ENCODE measurements at places on chromosomes 5 and 9.

- no peak overlapping the region for H3K4me3 ChIP-seq
- no peaks in the 10 kb centered on the region for H3K27me3 ChIP-seq
- no peak for DNase-seq
These were observed 298.8 kb downstream of the RASEF start for GRCh38 chr9:82764061-82764668.

- no peak overlapping the region for H3K4me3 ChIP-seq
- no peak for DNase-seq
- no peaks in the 10 kb centered on the region for H3K36me3 ChIP-seq
- no peaks in the 10 kb centered on the region for H3K4me1 ChIP-seq
- H3K27ac ChIP-seq, result no peak overlapping the region
- H3K27me3 ChIP-seq, result no peaks in the 10 kb centered on the region
These were observed 340.8 kb downstream of the HCN1 start for GRCh38 chr5:45355189-45355992.

DNA sequence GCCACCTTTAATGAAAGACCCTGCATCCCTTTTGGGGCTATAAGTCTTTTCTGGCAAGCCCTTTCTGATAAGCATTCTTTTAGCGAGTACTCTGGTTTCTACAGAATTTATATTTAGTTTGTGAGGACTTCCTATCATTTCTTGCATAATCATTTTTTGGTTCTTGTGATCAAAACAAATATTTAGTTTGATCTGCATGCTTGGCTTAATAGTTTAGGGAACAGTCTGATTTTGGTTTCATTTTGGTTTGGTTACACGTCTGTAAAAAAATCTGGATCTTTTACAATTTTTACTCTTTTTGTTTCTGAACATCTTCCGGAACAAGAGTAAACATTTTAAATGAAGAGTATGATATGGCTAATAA, 1074.4 kb downstream of the CDH9 start:
- no peaks in the 10 kb centered on the region for H3K4me1 ChIP-seq
- H3K27ac ChIP-seq, result no peak overlapping the region
- no peaks in the 10 kb centered on the region for H3K36me3 ChIP-seq
- no peaks in the 10 kb centered on the region for H3K27me3 ChIP-seq
- no peak for DNase-seq

DNA sequence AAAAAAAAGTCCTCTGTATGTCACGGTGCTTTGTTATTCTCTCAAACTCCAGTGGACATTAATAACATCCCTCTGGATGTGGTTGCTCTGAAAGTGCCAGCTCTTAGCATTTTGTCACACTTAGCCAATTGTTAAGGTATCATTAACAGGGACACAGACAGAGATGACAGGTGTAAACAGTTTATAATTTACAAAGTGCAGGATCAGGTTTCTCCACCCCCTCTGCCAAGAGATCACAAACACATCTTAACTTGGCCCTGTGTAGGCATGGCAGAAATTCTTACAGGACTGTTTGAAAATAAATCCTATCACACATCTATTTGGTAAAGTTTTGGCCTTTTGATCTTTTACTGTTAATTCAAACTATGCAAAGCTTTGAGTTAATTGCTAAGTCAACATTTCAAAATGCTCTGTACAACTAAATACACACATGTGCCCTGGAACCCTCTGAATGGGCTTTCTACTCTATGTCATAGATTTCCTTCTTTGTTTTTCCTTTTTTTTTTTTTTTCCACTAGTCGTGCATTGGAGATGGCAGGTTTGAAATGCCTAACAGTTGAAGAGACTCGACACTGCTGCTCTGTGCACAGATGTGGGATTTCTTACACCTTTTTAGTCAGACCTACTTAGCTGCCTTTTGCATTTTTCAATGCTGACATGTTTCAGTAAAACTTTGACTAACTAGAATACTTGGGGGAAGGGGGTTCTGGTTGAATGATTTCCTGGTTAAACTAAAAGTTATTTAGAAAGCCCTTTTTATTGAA, 41.7 kb downstream of the SEMA6A start:
- no peaks in the 10 kb centered on the region for H3K27me3 ChIP-seq
- H3K36me3 ChIP-seq, result no peaks in the 10 kb centered on the region
- no peak for DNase-seq

DNA sequence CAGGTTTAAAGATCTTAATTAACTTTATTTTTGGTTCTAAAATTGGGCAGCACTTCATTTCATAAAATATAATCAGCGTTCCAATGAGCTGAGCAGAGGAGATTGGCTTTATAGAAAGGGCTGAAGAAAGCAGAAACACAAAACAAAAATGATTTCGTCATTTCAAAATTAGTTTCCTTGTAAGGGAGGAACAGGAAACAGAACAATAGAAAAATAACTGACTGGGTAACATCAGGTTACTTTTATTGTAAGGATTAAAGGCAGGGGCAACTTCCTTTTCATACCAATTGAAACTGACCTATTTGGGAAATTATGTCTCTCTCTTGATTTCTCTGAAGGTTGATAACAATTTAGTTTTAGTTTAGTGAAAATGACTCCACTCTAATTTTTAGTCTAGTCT, 157.1 kb downstream of the ATP10B start:
- H3K27ac ChIP-seq, result peak overlapping the region; percentile 91
- H3K4me1 ChIP-seq, result no peaks in the 10 kb centered on the region
- H3K27me3 ChIP-seq, result no peaks in the 10 kb centered on the region
- H3K36me3 ChIP-seq, result no peaks in the 10 kb centered on the region

GRCh38 chr9:6714176-6714575, 43.6 kb upstream of the KDM4C start:
- no peak overlapping the region for H3K27ac ChIP-seq
- H3K4me3 ChIP-seq, result no peak overlapping the region
- no peaks in the 10 kb centered on the region for H3K4me1 ChIP-seq
- no peaks in the 10 kb centered on the region for H3K27me3 ChIP-seq

GRCh38 chr5:35876454-35876853, 19.8 kb downstream of the IL7R start:
- no peaks in the 10 kb centered on the region for H3K27me3 ChIP-seq
- H3K4me1 ChIP-seq, result no peaks in the 10 kb centered on the region
- no peak overlapping the region for H3K4me3 ChIP-seq
- no peaks in the 10 kb centered on the region for H3K36me3 ChIP-seq
- DNase-seq, result no peak
